ENCODE measurements at places on chromosomes 4 and X. TPM values are rescaled to one million over a fixed set of nuclear protein-coding genes. Genes with fewer than 3 reads are reported as not detected.
A peak's percentile ranks its signal among the peaks of the same experiment; 100 is the strongest.

Gene TMEM271
- total RNA-seq: 1.2 TPM

DNA sequence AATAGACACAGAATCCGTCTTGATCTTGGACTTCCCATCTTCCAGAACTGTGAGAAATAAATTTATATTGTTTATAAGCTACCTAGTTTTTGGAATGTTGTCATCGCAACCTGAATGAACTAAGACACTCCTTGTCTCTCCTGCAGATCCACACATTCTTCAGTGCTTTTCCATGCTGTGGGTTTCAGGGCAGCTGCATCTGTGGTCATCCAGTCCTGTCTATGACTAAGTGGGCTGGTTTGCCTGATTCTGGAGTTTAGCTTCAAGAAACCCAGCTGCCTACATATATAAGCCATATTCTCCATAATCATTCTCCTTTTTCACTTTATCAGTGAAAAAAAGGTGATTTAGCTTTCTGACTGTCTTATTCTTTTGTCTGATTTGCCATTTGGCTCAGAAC is 170.3 kb upstream of the KIT start:
- no peak for DNase-seq

Gene C4orf36
- total RNA-seq: not detected

GRCh38 chr4:165288226-165288625 is 39.2 kb upstream of the MSMO1 start:
- no peak for DNase-seq

DNA sequence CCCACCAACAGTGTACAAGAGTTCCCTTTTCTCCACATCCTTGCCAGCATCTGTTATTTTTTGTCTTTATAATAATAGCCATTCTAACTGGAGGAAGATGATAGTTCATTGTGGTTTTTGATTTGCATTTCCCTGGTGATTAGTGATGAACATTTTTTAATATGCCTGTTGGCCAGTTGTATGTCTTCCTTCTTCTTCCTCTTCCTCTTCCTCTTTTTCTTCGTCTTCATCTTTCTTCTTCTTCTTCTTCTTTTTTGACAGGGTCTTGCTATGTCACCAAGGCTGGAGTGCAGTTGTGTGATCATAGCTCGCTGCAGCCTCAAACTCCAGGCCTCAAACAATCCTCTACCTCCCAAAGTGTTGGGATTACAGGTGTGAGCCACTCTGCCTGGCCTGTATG is 87.4 kb downstream of the CCDC160 start:
- DNase-seq: no peak

DNA sequence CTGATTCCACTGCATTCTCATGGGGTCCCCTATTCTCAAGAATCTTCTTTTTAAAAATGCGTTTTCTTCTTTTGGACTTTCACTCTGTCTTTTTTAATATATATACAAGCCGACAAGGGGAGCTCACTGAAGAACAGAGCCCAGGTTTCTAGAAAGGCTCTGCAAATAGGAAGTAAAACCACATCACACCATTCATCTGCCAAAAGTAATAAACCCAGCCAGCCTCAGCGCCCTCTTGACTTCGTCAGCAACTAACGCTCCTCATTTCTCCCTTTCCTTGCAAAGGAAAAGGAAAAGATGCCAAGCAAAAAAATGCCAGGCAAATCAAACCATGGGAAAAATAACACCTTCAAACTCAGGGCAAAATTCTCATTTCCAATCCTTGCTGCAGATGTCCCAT is 136.4 kb downstream of the HHIP start:
- no peak for DNase-seq

DNA sequence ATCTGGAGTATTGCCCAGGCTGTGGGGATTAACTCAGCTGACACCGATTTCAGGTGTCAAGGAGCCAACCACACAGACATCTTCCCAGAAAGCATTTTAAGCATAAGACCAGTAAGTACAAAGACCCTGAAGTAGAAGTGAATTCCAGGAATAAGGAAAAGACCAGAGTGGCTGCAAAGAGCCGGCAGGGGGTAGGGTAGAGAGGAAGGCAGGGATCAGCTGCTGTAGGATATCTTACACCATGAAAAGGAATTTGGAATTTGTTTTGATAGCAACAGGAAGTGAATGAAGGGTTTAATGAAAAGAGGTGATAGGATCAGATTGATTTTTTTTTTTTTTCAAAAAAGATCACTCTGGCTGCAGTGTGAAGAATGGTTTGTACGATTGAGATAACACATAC is 113.6 kb upstream of the PPARGC1A start:
- no peak for DNase-seq

- DNase-seq: no peak
Measured at GRCh38 chrX:71301195-71301924, at the start of gene ITGB1BP2. TSS of gene ITGB1BP2 (plus strand) at chrX:71301750. CDS start at chrX:71301807, 57 bp downstream.

Gene MTTP
- total RNA-seq: 0.26 TPM

- DNase-seq: no peak
Measured at GRCh38 chr4:2771264-2771663, 15.1 kb upstream of the TNIP2 start.

DNA sequence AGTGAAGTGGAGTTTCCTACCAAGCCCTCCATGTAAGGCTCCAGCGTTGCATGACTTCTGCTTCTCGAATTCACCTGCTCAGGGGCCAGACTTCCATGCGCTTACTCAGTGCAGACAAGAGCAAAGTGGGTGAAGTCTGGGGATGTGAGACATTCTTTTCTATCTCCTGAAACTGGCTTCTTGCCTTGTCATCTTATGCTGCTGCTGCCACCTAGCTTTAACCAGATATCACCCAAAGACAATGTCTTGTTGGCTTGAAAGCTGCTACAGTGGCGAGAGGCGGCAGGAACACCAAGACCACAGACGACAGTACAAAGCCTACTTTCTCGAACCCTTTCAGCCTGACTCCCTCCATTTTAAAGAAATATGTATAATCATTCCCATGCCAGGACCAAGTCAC is 103.6 kb upstream of the ADGRG2 start:
- DNase-seq: no peak

- DNase-seq: no peak
Measured at GRCh38 chrX:136198010-136198409, 50.7 kb downstream of the FHL1 start.

GRCh38 chr4:73617256-73617655 is 3.0 kb downstream of the RASSF6 start:
- no peak for DNase-seq

DNA sequence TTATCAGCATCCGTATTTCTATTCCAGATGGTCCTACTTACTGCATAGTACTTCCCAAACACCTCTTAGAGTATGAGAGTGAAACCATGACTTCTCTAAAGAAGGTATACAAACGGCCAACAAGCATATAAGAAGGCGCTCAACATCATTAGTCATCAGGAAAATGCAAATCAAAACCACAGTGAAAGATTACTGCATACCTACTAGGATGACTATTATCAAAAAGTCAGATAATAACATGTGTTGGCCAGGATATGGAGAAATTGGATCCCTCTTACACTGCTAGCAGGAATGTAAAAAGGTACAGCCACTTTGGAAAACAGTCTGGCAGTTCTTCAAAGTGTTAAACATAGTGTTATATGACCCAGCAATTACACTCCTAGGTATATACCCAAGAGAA is 215.3 kb upstream of the CXorf66 start:
- DNase-seq: no peak

Gene CXCL11
- not detected for total RNA-seq

Gene FAM47E
- 1.3 TPM for total RNA-seq

DNA sequence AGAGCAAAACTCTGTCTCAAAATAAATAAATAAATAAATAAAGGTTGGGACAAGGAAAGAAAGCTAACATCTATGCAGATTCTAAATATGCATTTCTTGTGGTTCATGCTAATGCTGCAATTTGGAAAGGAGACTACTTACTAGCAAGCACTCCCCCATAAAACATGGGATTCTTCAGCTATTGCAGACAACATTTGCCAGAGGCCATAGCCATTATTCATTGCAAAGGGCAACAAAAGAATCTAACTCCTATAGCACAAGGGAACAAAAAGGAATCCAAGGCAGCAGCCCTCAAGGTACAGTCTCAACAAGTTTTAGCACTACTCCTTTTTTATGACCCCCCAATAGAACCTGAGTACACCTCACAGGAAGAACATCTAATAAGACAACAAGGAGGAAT is 8.0 kb upstream of the HERC5 start:
- DNase-seq: no peak

GRCh38 chr4:7978907-7979651 is 39.4 kb upstream of the AFAP1 start:
- DNase-seq: no peak

DNA sequence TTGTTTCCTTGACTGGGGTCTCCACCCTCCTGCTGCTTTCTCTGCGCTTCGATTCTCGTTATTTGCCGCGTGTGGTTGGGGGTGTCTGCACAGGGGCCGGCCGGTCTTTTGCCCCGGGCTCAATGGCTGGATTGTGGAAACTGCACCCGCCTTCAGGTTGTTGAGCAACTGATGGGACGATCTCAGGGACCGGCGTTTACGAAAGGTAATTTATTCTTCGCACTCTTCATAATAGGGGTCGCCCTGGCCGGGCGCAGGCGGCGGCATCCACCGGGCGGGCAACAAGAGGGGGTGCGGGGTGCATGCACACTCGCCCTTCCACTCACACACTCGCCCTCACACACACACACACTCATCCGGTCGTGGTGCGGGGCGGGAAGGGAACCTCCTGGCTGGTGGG is 1.4 kb downstream of the ADGRL3 start:
- DNase-seq: no peak

DNA sequence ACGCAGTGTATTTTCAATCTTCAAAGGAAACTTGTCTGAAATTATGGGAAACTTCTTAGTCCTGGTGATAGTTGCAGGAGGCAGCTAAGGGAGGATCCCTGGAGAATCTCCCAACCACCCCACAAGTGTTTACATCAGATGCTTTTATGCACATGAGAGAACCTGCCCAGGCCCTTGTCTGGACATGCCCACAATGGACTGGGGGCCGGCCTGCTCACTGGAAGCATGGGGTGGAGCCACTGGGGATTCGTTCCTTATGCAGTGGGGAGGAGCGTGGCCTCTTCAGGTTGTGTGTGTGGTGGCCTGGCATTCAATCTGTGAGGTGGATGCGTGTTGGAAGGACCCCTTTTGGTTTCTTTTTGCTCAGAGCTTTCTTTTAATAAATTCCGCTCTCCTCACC is 398.7 kb upstream of the PPP1R2C start:
- DNase-seq: no peak

DNA sequence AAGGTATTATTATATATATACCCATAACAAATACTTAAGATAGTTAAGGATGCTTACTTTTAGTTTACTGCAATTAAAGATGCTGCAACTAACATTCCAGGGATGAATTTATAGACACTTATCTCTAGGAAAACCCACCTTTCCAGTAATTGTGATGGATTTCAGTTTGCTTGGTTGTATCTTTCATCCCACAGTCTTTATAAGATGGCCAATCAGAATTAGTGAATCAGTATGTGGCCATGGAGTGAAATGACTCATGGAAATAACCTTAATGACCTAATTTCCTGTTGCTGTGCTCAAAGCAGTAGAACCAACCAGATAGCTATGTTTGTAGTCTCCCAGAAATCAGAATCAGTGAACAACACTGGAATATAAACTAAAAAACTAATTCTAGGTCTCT is 26.4 kb downstream of the MOSPD2 start:
- DNase-seq: no peak

GRCh38 chr4:72205298-72205697 is 173.5 kb downstream of the NPFFR2 start:
- no peak for DNase-seq

Gene IL9R
- not detected for total RNA-seq

- DNase-seq: no peak
Measured at GRCh38 chrX:50067435-50068284, 133.1 kb downstream of the AKAP4 start.

DNA sequence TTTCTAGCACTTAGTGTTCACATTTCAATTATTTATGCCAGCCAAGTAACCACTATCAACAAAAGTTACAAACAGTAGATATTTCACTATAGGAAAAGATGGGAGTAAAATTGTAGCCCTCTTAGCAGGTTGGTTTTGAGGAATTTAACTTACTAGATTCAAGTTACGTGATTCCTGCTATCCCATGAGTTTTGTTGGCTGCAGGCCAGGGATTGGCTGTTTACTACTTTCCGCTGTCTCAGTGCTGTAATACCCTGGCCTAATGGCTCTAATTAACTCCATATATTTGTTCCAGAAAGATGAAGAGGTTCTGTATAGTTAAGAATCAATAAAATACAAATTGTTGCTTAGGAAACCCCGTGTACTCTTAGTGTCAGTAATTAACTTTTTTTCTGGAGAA is 55.5 kb upstream of the MAGED1 start:
- peak; percentile 47 for DNase-seq

GRCh38 chrX:10900585-10901289 is 210.4 kb upstream of the HCCS start:
- DNase-seq: no peak

DNA sequence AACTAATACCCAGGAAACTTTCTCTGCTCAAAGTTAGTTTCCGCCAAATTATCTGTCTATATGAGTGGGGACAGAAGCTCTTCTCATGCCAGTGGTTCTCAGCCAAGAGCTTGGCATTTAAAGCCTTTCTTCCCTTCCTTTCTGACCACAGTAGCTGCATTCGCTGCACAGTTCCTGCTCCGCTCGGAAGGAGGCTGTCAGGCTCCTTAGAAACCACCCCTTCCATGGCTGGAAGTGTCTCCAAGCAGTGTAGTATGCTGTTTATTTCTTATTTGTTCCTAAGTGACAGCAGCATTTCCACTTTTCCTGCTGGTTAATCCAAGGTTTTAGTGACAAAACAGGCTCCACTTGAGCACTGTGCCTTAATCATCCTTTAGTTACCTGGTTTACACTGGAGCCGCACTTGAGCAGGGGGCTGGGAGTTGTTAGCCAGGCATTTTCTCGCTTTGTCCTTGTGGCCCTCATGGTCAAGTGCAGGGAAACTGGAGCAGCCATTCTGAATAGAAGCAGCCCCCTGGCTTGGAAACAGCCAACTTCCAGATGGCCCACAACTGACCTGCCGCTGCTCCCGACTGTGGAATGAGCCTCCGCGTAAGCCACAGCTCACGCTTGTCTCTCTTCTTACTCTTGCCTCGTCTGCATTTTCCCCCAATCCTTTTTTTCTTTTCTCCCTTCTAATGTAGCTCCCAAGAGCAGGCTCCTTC is 739.4 kb upstream of the TENM3 start:
- DNase-seq: no peak

DNA sequence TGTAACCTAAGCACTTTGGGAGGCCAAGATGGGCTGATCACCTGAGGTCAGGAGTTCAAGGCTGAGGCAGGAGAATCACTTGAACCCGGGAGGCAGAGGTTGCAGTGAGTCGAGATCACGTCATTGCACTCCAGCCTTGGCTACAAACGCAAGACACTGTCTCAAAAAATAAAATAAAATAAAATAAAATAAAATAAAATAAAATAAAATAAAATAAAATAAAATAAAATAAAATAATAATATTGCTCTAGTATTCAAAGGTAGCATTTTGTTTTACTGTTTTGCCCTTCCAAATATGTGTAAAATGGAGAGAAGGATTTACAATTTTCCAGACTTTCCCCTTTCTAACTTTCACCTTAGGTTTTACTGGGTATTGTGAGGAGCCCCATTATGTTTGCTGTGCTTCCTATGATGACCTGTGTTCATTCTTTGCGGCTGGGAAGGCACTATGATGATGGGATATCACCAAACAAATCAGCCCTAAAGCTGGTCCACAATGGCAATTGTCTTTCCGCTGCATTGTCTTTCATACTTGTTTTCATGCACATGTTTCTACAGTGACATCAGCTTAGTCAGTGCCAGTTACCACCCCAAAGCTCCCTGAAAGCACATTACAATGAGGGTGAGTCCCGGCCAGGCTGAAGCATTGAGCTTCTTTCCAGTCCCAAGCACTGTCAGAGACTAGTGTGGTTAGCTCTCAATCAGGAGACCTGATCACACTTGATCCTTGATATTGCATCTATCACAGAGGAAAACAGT is 50.8 kb downstream of the DTHD1 start:
- no peak for DNase-seq

All from lower leg skin (tissue), 4 donors.